GM23338 (cell line): ENCODE measurements at places on chromosomes 11 and 22. TPM values are rescaled to one million over a fixed set of nuclear protein-coding genes. Genes with fewer than 3 reads are reported as not detected.

The GGTLC2 gene
- not detected in 2 replicates for total RNA-seq

The FAM180B gene
- total RNA-seq = not detected in 2 replicates

- H3K4me1 ChIP-seq = peaks cover 10% of the 10 kb centered on the region
- no peak overlapping the region for H3K4me3 ChIP-seq
- no peak overlapping the region for H3K27ac ChIP-seq
- DNase-seq = peak; percentile 43
- H3K36me3 ChIP-seq = no peaks in the 10 kb centered on the region
These were observed 24.6 kb upstream of the LRRC32 start for GRCh38 chr11:76695133-76695532.

DNA sequence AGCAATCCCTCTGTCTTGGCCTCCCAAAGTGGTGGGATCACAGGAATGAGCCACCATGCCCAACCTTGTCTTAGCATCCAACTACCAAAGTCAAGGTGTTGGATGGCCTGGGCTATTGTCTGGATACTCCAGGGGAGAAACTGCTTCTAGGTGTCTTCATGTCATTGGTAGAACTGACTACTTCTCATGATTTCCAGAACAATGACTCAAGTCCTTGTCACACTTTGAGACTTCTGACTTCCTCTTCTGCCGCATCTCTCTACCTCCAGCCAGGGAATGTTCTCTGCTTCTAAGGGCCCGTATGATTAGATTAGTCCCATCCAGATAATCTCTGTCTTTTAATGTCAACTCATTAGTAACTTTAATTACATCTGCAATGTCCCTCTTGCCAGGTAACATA lies 30.6 kb downstream of the APOL6 start:
- H3K36me3 ChIP-seq = peaks cover 6% of the 10 kb centered on the region; the same call in 1 of the 2 replicates
- no peak overlapping the region for H3K27ac ChIP-seq
- DNase-seq = no peak
- H3K4me3 ChIP-seq = no peak overlapping the region
- no peaks in the 10 kb centered on the region for H3K27me3 ChIP-seq

The ZNF280A gene
- total RNA-seq = not detected in 2 replicates

DNA sequence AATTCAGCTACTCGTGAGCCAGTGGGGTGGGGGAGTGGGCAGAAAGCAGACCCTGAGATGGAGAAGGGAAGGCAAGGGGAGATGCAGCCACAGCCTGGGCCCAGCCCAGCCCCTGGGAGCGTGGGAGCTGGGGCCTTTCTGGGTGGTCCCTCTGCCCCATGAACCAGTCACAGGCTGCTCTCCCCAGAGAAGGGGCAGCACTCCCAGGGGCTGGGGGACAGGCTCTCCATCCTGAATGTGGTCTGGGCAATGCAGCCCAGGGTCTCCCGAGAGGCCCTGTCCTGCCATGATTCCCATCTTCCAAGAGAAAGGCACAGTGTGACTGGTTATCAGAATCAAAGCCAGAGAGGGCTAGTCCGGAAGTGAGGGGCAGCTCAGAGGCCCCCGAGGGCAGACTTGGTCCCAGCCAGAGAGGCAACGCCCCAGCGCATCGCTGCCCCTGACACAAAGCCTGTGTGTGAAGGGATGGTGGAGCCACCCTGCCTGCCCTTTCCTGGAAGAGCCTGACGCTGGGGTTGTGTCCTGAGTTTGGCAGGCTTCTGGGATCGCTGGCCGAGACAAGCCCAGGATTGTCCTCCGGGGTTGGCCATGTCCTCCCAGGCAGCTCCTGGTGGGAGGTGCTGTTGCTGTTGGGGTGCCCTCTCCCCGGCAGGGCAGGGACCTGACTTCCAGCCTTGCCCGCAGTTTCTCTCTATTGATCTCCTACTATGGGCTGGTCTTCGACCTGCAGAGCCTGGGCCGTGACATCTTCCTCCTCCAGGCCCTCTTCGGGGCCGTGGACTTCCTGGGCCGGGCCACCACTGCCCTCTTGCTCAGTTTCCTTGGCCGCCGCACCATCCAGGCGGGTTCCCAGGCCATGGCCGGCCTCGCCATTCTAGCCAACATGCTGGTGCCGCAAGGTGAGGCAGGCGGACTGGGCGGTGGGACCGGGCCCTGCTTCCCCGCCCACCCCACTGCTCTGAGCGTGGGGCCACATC lies 23.8 kb upstream of the SLC22A12 start:
- DNase-seq = no peak
- peaks cover 14% of the 10 kb centered on the region; the same call in 1 of the 2 replicates for H3K4me1 ChIP-seq
- peak overlapping the region; percentile 22 for H3K4me3 ChIP-seq
- H3K27ac ChIP-seq = peak overlapping the region; percentile 5; the same call in 1 of the 2 replicates
- H3K27me3 ChIP-seq = no peaks in the 10 kb centered on the region
- no peaks in the 10 kb centered on the region for H3K36me3 ChIP-seq

The POTEH gene
- total RNA-seq = not detected in 2 replicates

GRCh38 chr11:43503417-43503816 lies 144.7 kb downstream of the TTC17 start:
- peak; percentile 32 for DNase-seq
- H3K27me3 ChIP-seq = no peaks in the 10 kb centered on the region
- H3K4me1 ChIP-seq = no peaks in the 10 kb centered on the region
- H3K27ac ChIP-seq = no peak overlapping the region

The OR51V1 gene
- not detected in 2 replicates for total RNA-seq

The MPZL3 gene
- 2.9 and 5.7 TPM in 2 replicates for total RNA-seq

The PATE4 gene
- not detected in 2 replicates for total RNA-seq

The MFRP gene
- total RNA-seq = 0.03 TPM in 1 of 2 replicates, not detected in the other

- H3K27ac ChIP-seq = no peak overlapping the region
- H3K4me1 ChIP-seq = no peaks in the 10 kb centered on the region
- H3K4me3 ChIP-seq = no peak overlapping the region
- no peaks in the 10 kb centered on the region for H3K36me3 ChIP-seq
- DNase-seq = no peak
- H3K27me3 ChIP-seq = no peaks in the 10 kb centered on the region
These were observed 6.3 kb upstream of the OR56A4 start for GRCh38 chr11:6013042-6013441.

- no peaks in the 10 kb centered on the region for H3K36me3 ChIP-seq
- peaks cover 27% of the 10 kb centered on the region for H3K4me1 ChIP-seq
- no peak overlapping the region for H3K27ac ChIP-seq
- no peak for DNase-seq
These were observed 128.0 kb downstream of the DSCAML1 start for GRCh38 chr11:117669062-117669461.

- H3K27me3 ChIP-seq = no peaks in the 10 kb centered on the region
- H3K4me1 ChIP-seq = peaks cover 11% of the 10 kb centered on the region; the same call in 1 of the 2 replicates
- no peak overlapping the region for H3K4me3 ChIP-seq
These were observed 23.7 kb downstream of the EXPH5 start for GRCh38 chr11:108569896-108570295.

GRCh38 chr11:126112547-126112946 lies 49.9 kb upstream of the CDON start:
- H3K36me3 ChIP-seq = no peaks in the 10 kb centered on the region
- DNase-seq = no peak
- H3K27ac ChIP-seq = no peak overlapping the region
- H3K4me3 ChIP-seq = no peak overlapping the region
- H3K4me1 ChIP-seq = peaks cover 3% of the 10 kb centered on the region; the same call in 1 of the 2 replicates

The PTPN5 gene
- 4.9 and 5.7 TPM in 2 replicates for total RNA-seq

DNA sequence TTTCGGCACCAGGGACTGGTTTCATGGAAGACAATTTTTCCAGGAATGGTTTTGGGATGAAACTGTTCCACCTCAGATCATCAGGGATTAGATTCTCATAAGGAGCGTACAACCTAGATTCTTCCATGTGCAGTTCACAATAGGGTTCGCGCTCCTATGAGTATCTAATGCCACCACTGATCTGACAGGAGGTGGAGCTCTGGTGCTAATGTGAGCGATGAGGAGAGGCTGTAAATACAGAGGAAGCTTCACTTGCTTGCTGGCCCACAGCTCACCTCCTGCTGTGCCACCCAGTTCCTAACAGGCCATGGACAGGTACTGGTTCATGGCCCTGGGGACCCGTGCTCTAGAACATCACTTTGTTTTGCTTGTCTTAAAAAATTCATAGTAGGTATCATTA lies 41.8 kb upstream of the AMPD3 start:
- H3K36me3 ChIP-seq = no peaks in the 10 kb centered on the region
- no peak overlapping the region for H3K4me3 ChIP-seq

DNA sequence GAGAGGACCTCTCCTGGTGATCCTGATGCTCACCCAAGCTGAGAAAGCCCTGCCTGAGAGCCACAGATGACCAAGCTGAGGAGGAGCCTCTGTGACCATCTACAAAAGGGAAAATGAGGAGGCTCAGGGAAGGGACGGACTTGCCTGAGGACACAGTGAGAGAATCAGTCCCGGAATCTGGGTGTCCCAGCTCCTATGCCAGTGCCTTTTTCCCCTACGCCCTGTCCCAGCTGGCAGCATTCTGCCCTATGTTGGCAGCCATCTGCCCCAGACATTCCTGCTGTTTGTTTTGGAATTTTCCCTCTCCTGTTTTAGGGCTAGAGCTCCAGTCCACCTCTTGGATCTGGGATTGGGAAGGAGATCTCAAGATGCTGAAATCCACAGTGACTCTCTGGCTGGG lies 54.6 kb downstream of the C11orf58 start:
- no peak overlapping the region for H3K4me3 ChIP-seq
- no peaks in the 10 kb centered on the region for H3K36me3 ChIP-seq
- no peak for DNase-seq
- H3K27me3 ChIP-seq = no peaks in the 10 kb centered on the region
- H3K27ac ChIP-seq = no peak overlapping the region

The TIMP3 gene
- 1.4 and 1.9 TPM in 2 replicates for total RNA-seq

- H3K36me3 ChIP-seq = no peaks in the 10 kb centered on the region
- H3K27ac ChIP-seq = no peak overlapping the region
- H3K27me3 ChIP-seq = no peaks in the 10 kb centered on the region
- DNase-seq = no peak
These were observed 16.2 kb downstream of the PIWIL4 start for GRCh38 chr11:94583213-94583865.

GRCh38 chr11:132910011-132910760 lies 622.1 kb downstream of the OPCML start:
- H3K36me3 ChIP-seq = no peaks in the 10 kb centered on the region
- H3K4me3 ChIP-seq = no peak overlapping the region
- H3K4me1 ChIP-seq = peaks cover 10% of the 10 kb centered on the region; the same call in 1 of the 2 replicates
- peak; percentile 19 for DNase-seq

GRCh38 chr11:116828632-116829524 lies 829 bp upstream of the APOC3 start:
- DNase-seq = no peak
- H3K4me1 ChIP-seq = no peaks in the 10 kb centered on the region
- H3K4me3 ChIP-seq = no peak overlapping the region
- no peaks in the 10 kb centered on the region for H3K27me3 ChIP-seq

DNA sequence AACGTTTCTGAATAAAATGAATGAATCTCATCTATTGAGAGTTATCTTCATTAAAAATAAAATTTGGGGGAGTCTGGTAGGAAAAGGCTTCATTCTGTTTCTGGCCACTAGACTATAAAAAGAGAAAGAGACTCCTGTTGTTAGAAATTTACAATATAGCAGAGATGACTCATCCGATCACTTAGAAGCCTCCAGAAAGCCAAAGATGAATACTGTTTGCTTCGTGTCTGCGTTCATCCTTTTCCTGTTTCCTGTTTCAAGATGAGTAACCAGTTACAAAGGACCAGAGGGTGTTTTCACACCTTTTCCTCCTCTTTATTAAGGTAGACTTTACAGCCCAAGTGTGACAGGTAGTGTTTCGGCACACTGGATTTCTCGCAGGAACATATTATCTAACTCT lies 1120.7 kb downstream of the LRRC4C start:
- H3K4me3 ChIP-seq = no peak overlapping the region
- H3K27me3 ChIP-seq = no peaks in the 10 kb centered on the region
- peak; percentile 2 for DNase-seq

DNA sequence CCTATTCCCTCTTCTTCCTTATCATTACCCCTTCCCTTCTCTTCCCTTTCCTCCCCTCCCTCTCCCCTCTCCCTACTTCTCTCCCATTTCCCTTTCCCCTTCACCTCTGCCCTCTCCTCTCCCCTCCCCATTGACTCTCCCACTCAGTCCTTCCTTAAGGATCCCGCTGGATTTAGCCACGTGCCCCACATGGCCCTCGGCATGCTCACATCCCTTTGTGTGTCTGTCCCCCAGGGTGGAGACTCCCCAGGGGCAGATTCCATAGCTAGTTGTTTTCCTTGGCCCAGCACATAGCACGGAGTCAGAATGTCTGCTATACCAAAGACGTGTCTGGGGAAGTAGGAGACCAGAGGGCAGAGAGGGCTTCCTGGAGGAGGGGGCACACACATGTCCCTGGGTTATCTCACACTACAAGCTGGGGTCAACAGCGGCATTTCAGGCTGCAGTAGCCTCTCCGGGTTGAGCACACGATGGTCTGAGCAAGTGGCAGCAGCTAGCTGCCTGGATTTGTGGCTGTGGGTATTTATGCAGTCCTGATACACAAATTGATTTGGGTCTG lies 487.0 kb downstream of the TBC1D22A start:
- no peaks in the 10 kb centered on the region for H3K27me3 ChIP-seq
- H3K27ac ChIP-seq = no peak overlapping the region
- no peaks in the 10 kb centered on the region for H3K36me3 ChIP-seq
- no peak overlapping the region for H3K4me3 ChIP-seq
- no peak for DNase-seq
- no peaks in the 10 kb centered on the region for H3K4me1 ChIP-seq

- H3K4me1 ChIP-seq = no peaks in the 10 kb centered on the region
- H3K27me3 ChIP-seq = no peaks in the 10 kb centered on the region
- H3K36me3 ChIP-seq = no peaks in the 10 kb centered on the region
These were observed 174.7 kb upstream of the NAV2 start for GRCh38 chr11:19537803-19538453.

The SYTL2 gene
- total RNA-seq = 5.6 and 7.2 TPM in 2 replicates

DNA sequence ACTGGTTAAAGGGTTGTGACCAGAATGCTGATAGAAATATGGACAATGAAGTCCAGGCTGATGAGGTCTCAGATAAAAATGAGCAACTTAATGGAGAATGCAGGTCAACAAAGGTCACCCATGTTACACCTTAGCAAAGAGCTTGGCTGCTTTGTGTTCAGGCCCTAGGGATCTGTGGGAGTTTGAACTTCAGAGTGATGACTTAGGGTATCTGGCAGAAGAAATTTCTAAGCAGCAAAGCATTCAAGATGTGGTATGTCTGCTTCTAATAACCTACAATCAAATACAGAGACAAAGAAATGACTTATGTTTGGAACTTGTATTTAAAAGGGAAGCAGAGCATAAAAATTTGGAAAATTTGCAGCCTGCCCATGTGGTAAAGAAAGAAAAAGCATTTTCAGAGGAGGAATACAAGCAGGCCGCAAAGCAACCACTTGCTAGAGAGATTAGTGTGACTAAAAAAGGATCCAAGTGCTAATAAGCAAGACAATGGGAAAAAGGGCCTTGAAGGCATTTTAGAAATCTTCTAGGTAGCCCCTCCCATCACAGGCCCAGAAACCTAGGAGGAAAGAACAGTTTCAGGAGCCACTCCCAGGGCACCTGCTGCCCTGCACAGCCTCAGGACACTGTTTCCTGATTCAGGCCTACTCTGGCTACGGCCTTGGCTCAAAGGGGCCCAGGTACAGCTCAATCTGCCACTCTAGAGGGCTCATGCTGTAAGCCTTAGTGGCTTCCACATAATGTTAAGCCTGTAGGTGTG lies 41.3 kb downstream of the TNKS1BP1 start:
- peaks cover 19% of the 10 kb centered on the region for H3K4me1 ChIP-seq
- peak; percentile 77 for DNase-seq
- no peaks in the 10 kb centered on the region for H3K27me3 ChIP-seq
- H3K36me3 ChIP-seq = peaks cover 5% of the 10 kb centered on the region; the same call in 1 of the 2 replicates

- H3K27ac ChIP-seq = no peak overlapping the region
- no peaks in the 10 kb centered on the region for H3K27me3 ChIP-seq
- no peaks in the 10 kb centered on the region for H3K36me3 ChIP-seq
- H3K4me1 ChIP-seq = no peaks in the 10 kb centered on the region; the same call in 1 of the 2 replicates
- DNase-seq = no peak
- H3K4me3 ChIP-seq = no peak overlapping the region
These were observed 44.4 kb upstream of the CARD18 start for GRCh38 chr11:105183987-105184386.

- H3K36me3 ChIP-seq = no peaks in the 10 kb centered on the region; the same call in 1 of the 2 replicates
- H3K27ac ChIP-seq = no peak overlapping the region
- H3K4me1 ChIP-seq = no peaks in the 10 kb centered on the region
- DNase-seq = no peak
- no peaks in the 10 kb centered on the region for H3K27me3 ChIP-seq
These were observed 96.9 kb downstream of the TRMU start for GRCh38 chr22:46432164-46433068.
